ENCODE measurements at places on chromosomes 12 and 14.

DNA sequence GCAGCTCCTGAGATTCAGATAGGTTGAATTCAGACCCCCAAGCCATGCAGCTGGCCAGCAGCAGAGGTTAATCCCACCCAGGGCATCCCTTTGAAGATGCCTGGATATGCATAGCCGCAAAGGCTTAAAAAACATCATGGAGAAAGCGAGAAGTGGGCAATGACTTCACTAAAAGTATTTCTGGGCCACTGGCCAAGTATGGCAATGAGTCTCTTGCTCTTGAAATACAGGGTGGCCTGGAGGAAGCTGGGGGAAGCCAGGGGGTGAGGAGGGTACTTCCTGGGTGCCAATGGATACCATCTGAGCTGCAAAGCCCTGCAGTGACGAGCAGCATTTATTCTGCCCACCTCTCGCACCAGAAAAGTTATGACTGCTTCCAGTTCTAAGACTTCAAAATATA, 539.3 kb upstream of the TBX3 start:
- DNase-seq: no peak

- no peak for DNase-seq
These were observed at the start of gene LTB4R2 for GRCh38 chr14:24309538-24310264. Gene LTB4R2, plus strand, starts transcription at chr14:24310140. Its CDS starts 525 bp downstream, at chr14:24310665.

GRCh38 chr14:68806526-68807147, 13.8 kb upstream of the ZFP36L1 start:
- no peak for DNase-seq

GRCh38 chr12:82810568-82810967, 123.9 kb downstream of the TMTC2 start:
- DNase-seq: no peak

GRCh38 chr14:67056684-67057083, 132.6 kb upstream of the GARIN2 start:
- no peak for DNase-seq

- DNase-seq: no peak
These were observed 283.6 kb downstream of the PCNX1 start for GRCh38 chr14:71190770-71191374.

GRCh38 chr12:54371328-54372112, 7.2 kb upstream of the GPR84 start:
- DNase-seq: no peak

DNA sequence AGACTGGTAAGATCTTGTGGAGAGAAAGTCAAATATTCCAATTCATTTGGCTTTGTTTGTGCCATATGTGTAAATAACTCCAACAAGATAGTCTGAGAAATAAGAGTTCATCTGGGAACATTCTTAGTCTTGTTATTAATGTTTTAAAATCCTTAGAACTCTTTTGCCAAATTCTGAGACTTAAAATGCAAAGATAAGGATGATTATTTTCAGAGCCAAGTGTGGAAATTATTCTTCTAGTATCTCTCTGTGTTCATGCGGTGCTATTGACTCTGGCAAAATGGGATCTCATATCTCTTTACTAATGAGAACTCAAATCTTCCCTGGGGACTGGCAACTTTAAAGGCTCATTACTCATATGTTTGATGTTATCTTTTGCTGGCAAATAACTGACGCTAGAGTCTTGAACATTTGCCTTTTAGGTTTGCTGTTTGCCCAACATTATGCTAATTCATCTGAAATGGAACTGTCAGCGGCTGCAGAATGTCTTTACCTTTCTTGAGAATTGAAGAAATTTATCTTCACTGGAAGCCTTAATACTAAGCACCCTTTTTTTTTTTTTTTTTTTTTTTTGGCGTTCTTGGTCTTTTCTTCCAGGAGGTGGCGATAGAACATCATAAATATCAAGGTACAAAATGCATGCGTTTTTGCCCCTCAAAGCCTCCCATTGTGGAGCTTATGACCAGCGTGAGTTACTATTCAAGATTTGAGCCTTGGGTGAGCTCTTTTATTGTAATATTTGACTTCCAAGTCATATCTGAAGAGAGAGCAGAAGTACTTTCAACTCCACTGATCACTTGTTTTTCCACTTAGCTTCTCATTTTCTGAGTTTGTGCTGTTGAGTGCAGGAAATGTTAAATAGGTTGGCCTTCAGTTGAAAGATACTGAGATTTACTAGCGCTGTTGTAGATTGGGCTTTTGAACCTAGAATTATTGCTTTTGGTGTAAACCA, 86.5 kb downstream of the CAND1 start:
- DNase-seq: no peak

DNA sequence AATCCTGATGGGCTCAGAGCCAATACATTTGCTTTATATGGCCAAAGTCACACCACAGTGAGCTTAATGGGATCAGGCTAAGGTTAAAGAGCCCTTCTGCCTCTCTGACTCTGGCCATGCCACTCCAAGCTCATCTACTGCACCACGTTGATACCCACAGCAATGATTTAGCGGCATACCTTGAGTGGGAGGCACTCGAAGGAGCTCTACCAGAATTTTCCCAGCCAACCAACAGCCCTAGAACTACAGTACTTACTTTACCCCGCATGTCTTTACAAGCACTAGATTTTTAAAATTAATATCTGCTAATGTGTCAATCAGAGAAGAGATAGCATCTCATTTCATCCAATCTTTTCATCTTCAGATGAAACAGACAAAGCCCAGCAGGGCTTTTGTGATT, 300.5 kb downstream of the GRIN2B start:
- DNase-seq: no peak

DNA sequence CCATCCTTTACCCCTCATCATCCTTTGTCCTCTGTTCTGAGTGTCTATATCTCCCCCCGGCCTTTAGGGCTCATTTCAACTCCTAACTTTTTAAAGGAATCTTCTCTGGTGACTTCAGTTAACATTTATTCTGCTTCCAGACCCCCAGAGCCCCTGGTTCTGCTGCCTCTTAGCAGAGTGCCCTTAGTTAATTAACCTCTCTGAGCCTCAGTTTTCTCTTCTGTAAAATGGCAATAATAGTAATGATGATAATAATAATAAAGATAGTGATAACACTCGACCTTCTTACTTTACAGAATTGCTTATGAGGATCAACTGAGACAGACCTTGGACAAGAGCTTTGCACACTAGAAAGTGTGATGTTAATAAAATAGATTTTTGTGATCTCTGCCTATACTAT, 6.4 kb upstream of the C12orf43 start:
- no peak for DNase-seq

- DNase-seq: no peak
These were observed 35.2 kb upstream of the FAM181A start for GRCh38 chr14:93891756-93892504.

GRCh38 chr14:91729756-91730155, 2.1 kb downstream of the CATSPERB start:
- DNase-seq: no peak

- no peak for DNase-seq
These were observed 612.6 kb downstream of the AACS start for GRCh38 chr12:125677829-125678228.

GRCh38 chr14:103065861-103066260, 8.5 kb upstream of the CDC42BPB start:
- no peak for DNase-seq

- DNase-seq: no peak
These were observed 39.7 kb downstream of the CD163L1 start for GRCh38 chr12:7404275-7404674.

- no peak for DNase-seq
These were observed 369.3 kb downstream of the NUAK1 start for GRCh38 chr12:105769486-105769885.

- DNase-seq: no peak
These were observed 501.2 kb downstream of the PCNX1 start for GRCh38 chr14:71408362-71409030.

GRCh38 chr14:30271811-30272323, 287.1 kb upstream of the G2E3 start:
- no peak for DNase-seq

DNA sequence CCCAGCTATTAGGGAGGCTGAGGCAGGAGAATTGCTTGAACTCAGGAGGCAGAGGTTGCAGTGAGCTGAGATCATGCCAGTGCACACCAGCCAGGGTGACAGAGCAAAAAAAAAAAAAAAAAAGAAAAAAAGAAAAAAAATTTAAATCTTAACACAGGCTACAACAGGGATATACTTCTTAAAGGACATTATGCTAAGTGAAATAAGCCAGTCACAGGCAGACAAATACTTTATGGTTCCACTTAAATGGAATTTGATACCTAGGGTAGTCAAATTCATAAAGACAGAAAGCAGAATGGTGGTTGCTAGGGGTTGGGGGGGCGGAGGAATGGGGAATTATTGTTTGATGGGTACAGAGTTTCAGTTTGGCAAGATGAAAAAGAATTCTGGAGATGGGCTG, 14.8 kb upstream of the PPTC7 start:
- no peak for DNase-seq

- no peak for DNase-seq
These were observed 78.9 kb downstream of the EMP1 start for GRCh38 chr12:13275241-13276085.

- peak; percentile 67 for DNase-seq
These were observed 33.5 kb downstream of the DAD1 start for GRCh38 chr14:22555384-22556011.

- no peak for DNase-seq
These were observed 279.0 kb downstream of the SLC16A7 start for GRCh38 chr12:59874781-59875180.

GRCh38 chr14:35044939-35045797, 904 bp upstream of the FAM177A1 start:
- DNase-seq: no peak

DNA sequence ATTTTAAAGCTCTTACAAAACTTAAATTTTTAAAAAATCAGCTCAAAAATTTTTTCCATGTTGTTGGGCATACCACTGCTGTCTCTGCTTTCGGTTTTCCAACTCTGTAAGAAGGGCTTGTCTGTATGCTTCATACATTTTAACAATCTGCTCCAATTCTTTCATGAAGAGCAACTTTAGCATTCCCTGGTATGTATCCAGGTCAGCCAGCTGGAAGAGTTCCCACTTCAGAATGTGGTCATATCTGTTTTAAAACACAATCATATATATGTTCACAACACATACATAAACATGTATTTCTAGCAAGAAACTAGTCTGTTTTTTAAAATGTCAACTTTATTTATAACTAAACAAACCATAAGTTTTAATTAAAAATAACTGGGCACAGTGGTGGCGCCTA, 33.0 kb downstream of the SAV1 start:
- DNase-seq: no peak

GRCh38 chr14:103386713-103387329, 1.6 kb downstream of the MARK3 start:
- no peak for DNase-seq

- no peak for DNase-seq
These were observed 530 bp upstream of the NYNRIN start for GRCh38 chr14:24398293-24398652.

- no peak for DNase-seq
These were observed 118.6 kb downstream of the TRMT5 start for GRCh38 chr14:60862283-60862682.

GRCh38 chr12:4589941-4590340, 27.9 kb downstream of the DYRK4 start:
- DNase-seq: no peak

DNA sequence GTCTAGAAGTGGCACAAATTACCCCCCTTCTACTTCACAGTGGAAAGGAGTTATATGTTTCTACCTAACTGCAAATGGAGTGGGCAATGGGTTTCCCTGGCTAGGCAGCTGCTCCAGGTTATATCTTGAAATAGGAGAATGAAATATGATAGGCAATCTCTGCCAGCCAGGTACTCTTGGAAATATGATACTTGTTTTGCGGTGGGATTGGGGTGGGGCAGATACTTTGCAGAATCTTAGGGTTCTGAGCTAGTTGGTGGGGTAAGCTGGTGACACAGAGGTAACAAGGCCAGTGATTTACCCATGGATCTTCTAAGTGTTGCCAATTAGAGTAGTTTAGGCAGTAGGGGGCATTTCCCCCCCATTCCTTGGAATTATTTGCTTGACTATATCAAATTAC, 140.1 kb downstream of the ATP23 start:
- no peak for DNase-seq

DNA sequence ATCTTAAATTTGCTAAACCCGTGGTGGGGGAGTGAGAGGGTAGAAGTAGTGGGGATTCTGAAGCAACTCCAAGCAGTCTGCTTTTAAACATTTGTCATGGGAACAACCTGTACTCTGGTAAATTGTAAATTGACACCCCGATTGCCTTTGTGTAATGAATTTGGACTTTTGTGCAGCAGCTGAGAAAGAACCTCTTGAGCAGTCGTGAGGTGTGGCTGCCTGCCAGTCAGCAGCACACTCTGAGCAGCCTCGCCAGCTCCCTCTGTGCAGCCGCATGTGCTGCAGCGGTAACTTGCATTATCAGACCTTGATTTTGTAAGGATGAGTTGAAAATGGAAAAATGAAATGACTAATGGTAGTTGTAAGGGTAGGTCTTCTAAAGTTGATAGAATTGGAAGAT, 74.3 kb downstream of the SUSD6 start:
- DNase-seq: no peak

GRCh38 chr14:103802356-103802755, 45.0 kb downstream of the PPP1R13B start:
- DNase-seq: no peak

DNA sequence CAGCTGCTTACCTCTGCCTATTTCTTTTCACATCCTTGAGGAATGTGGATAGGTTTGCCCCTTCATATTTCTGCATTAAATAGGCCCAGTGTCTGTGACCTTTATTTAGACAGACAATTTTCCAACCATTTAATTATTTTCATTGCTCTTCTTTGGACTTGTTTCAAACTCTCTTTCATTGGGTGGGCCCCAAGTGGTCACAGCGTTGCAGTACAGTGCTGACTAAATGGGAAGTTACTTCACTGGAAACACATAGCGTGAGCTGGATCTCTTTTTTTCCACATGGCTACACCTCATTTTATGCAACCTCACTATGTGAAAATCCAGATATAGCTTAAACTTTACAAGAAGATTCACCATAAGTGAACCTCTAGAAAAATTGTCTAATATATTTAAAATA, 438.9 kb downstream of the ADAMTS20 start:
- no peak for DNase-seq

- no peak for DNase-seq
These were observed 11.4 kb downstream of the PLEKHG6 start for GRCh38 chr12:6321905-6322304.

DNA sequence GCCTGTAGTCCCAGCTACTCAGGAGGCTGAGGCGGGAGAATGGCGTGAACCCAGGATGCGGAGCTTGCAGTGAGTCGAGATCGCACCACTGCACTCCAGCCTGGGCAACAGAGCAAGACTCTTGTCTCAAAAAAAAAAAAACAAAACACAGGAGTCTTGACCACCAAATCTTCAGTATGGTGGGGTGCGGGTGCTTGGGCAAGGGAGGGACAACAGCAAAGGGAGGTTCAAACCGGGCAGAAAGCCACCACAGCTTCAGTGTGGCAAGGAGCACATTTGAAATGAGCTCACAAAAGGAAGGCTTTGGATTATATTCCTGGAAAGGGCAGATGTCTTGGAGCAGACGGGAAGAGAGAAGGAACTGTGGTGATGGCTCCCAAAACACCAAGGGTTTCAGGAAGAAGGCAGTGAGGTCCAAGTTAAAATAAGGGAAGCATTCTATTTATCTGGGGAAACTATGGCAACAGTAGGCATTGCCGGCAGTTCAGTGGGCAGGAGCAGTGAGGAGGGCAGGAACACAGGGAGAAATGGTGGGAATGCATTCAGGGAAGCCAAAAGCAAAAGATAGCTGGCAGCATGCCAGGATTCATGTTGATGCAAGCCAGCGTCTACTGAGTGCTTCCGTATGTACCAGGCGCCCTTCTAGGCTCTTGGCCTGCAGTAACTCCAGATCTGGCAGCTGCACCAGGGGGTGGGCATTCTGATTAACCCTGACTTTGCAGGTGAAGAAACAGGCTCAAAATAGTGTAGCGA, 51.0 kb upstream of the SRSF5 start:
- DNase-seq: no peak
